ENCODE measurements at places on chromosomes 6 and 20.
A peak's percentile ranks its signal among the peaks of the same experiment; 100 is the strongest.

DNA sequence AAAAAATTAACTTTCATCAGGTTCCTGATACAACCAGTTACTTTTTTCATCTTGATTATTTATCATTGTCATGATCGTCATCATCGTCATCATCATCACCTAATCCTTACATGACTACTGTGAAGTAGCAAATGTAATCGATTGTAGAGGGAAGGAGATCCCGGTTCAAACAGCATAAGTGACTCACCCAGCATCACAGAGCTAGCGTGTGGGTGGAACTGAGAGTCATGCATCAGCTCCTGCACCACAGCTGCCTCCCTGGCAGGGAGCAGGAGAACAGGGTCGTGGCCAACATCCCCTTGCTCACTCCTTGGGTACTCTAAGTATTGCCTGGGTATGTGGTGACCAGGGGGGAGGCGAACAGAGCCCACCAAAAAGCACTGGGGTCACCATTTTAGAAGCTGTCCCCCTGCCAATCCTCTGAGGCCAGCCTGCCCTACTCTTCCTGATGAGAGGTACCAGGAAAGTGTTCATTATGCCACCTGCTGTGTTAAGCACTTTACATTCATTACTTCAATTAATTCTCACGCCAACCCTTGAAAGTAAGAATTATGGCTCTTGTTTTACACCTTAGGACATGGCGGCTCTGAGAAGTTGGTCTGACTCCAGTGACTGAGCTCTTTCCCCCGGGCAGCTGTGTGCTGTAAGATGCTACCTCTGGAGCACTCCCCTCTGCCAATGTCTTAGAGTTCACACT lies 425.2 kb downstream of the CD83 start:
- H3K27me3 ChIP-seq = no peaks in the 10 kb centered on the region
- H3K36me3 ChIP-seq = no peaks in the 10 kb centered on the region
- no peak for DNase-seq
- H3K27ac ChIP-seq = no peak overlapping the region
- H3K4me1 ChIP-seq = peaks cover 18% of the 10 kb centered on the region

DNA sequence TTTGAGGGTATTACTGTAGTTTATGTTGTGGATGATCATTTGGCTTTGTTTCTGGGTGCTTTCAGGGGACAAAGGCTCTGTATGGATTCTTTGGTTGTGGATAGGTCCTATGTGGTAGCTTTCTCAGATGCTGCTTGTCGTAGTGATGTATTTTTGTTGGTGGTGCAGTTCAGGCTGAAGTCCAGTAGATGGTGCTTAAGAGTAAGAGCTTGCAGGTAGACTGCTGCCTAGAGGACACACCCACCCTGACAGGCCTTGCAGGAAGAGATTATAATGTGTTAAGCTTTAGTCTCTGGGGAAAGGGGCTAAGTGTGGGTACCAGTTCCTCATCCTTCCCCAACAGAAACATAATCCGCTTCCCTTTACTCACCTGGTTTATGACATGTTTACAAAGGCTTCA lies 62.6 kb upstream of the ADGRB3 start:
- no peaks in the 10 kb centered on the region for H3K36me3 ChIP-seq
- no peaks in the 10 kb centered on the region for H3K4me1 ChIP-seq
- H3K4me3 ChIP-seq = no peak overlapping the region

GRCh38 chr20:63846128-63846771 lies 15.0 kb upstream of the ABHD16B start:
- H3K4me1 ChIP-seq = peaks cover 53% of the 10 kb centered on the region
- peak overlapping the region; percentile 92 for H3K27ac ChIP-seq
- H3K27me3 ChIP-seq = no peaks in the 10 kb centered on the region
- peak; percentile 82 for DNase-seq
- H3K36me3 ChIP-seq = no peaks in the 10 kb centered on the region

DNA sequence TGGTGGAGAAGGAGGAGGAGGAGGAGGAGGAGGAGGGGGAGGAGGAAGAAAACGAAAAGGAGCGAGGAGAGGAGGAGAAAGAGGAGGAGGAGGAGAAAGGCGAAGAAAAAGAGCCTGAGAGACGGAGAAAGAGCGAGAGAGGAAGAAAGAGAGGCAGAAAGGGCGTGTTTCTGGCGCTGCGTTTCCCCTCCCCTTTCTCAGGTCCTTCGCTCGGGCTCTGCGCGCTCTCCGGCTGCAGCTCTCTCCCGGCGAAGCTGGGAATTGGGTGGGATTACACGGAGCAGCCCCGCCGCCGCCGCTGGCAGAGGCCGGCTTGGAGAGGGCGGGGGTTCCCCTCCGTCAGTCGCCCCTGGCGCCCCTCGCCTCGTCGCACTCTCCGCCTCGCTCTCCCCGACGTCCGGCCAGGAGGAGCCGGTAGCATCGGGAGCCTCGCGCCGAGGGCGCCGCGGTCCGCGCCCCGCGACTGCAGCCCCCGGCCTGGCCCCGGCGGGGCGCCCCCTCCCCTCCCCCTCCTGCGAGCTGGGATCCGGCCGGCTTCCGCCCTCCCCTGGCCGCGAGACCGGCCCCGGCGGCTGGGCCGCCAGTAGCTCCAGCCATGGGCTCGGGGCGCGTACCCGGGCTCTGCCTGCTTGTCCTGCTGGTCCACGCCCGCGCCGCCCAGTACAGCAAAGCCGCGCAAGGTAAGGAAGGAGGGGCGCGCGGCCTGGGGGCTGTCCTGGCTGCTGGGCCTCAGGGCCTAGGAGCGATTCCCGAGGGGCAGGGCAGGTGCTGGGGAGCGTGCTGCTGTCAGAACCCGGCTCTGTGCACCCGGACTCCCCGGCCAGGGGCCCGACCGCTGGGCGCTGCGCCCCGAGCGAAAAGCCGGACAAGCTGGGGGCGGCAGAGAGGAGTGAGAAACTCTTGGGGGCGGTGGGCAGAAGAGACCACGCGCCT lies at the start of gene SCUBE3:
TSS of gene SCUBE3 (plus strand) at position 133 of the 933 bp plus-strand sequence. CDS start at position 596, 463 bp downstream.
- H3K27ac ChIP-seq = peak within 1 kb of the TSS; percentile 11
- H3K36me3 ChIP-seq = no peaks in the 10 kb centered on the region
- peaks cover 55% of the 10 kb centered on the region for H3K4me1 ChIP-seq
- peaks cover 60% of the 10 kb centered on the region for H3K27me3 ChIP-seq
- peak within 1 kb of the TSS; percentile 69 for H3K4me3 ChIP-seq

All from left ventricle myocardium inferior (tissue), 1 donor.